Thoracic aorta (tissue), 2 donors: ENCODE measurements at places on chromosomes 16 and 17. TPM values are rescaled to one million over a fixed set of nuclear protein-coding genes. Genes with fewer than 3 reads are reported as not detected.

DNA sequence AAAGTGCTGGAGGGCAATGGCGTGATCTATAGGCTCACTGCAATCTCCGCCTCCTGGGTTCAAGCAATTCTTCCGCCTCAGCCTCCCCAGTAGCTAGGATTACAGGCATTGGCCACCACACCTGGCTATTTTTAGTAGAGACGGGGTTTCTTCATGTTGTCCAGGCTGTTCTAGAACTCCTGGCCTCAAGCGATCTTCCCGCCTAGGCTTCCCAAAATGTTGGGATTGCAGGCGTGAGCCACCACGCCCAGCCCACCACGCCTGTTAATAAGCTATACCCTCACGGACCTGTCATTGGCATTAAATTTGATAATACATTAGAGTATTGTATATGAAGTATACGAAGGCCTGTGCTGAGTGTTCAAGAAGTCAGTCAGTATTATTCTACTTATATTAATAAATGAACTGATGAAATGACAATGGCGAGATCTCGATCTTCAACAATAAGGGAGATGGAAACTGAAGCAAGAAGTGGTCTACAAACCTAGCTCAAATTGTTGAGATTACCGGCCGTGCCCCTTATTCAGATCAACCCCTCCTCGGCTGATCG lies 818 bp upstream of the BCAS3 start:
- no peak for DNase-seq

DNA sequence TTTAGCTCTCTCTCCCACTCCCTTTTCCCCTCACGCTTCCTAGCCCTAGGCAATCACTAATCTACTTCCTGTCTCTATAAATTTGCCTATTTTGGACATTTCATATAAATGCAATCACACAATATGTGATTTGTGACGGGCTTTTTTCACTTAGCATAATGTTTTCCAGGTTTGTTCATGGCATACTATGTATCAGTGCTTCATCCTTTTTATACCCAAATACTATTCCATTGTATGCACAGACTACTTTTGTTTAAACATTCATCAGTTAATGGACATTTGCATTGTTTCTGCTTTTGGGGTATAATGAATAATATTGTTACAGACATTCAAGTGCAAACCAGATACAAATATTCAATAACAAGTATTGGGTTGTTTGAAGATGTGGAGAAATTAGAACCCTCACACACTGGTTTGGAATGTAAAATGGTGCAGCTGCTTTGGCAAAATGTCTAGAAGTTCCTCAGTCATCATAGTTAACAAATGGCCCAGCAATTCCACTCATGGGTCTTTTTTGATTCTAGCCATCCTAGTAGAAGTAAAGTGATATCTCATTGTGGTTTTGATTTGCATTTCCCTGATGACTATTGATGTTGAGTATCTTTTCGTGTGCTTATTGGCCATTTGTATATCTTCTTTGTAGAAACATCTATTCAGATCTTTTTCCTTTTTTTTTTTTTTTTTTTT lies 67.7 kb downstream of the TBX4 start:
- no peak for DNase-seq

DNA sequence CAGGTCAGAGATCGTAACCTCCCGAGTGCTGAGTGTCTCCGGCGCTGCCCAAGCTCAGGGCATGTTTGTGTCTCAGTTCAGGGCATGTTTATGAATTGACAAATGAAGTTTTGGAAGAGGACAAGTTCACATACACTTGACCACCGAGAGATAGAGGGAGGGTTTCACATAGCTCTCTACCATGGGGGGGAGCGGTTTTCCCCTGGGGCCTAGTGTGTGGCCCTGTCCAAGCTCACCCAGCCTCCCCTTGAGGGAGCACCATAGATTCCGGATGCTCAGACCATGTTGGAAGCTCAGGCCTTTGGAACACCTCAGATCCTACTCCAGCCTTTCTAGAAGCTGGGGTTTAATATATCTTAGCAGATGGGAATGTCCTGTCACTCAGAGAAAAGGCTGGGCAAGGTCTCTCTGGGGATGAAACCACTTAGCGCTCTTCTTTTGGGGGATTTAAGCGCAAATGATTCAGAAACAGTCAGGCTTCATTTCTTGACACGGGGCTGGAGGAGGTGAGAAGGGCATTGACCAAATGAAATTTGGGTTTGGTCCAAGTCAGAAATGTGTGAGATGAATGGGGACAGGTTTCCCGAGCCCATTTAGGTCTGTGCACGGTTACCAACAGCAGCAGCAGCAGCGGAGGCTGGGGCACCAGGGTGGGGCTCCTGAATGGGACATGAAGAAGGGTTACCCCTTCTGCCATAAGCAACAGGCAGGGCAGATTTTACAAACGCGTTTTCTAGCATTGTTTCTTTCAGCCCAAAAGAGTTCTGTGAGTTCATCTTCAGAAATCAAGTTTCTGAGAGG lies 96.6 kb downstream of the METRNL start:
- no peak for DNase-seq

GRCh38 chr16:20242568-20243255 lies 84.6 kb downstream of the GP2 start:
- DNase-seq = no peak

DNA sequence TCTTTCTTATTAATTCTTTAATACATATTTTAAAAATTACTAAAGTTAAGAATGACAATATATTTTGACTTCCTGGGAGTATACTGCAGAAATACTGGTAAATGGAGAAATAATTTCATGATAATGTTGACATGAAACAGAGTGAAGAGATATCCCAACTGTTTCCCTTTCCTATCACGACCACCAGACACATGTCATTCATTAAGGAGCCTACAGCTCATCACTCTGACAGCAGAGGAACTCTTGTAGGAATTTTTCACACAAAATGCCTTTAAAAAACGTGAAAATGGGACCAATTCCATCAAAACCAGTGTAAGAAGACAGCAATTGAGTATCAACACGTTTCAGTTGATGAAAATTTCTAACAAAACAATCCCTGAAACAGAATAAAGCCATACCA lies 172.9 kb upstream of the CPHXL start:
- DNase-seq = no peak

DNA sequence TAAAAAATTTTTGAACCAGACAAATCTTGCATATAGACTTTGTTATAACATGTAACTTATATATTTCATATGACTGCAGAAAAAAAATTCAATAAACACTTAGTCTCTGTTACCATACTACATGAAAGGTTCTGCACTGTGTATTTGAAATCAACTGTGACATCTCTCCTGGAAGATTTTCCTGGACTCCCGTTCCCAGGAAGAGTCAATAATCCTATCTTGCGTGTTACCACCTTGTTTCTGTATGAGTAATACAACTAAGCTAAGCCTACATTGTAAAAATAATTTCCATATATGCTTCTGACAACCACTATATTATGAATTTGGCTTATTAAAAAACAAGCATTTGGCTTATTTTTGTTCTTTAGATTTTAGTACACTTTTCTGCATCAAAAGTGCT lies 665.6 kb upstream of the SOX9 start:
- DNase-seq = no peak

DNA sequence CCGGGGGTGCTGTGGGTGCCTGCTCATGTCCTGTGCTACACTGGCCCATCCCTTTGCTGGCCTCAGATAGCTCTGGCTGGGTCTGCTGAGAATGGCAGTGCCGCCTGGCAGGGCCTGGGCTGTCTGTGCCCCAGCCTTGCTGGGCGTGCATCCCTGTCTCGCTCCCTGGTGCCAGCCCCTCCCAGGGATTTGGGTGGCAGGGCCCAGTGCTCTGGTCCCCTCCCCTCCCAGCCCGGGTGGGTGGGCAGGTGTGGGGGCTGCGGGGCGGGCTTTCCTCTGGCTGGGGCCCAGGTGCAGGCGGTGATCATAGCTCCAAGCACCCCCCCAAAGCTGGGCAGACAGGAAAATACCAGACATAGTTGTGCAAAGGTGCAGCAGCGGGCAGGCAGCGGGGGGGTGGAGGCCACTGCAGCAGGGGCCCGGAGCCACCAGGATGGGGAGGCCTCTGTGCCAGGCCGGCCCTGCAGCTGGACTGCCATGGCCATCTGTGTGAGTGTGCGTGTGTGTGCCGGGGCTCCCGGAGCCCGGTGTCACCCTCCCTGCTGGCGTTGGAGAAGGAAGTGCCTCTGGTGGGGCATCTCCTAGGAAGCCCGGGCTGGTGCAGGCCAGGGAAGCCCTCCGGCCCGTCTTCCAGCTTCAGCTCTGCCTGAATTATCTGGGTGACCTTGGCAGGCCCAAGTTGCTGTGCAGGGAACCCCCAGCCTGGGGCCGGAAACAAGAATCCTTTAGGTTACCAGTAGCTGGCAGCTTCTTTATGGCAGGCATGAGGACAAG lies 7.4 kb downstream of the GLIS2 start:
- no peak for DNase-seq

GRCh38 chr16:75614066-75614897 lies 8.8 kb downstream of the ADAT1 start:
- DNase-seq = no peak

Gene NUP93
- 38.7 TPM for total RNA-seq

Gene ZNF286A
- total RNA-seq = 7.6 TPM
